ENCODE measurements at places on chromosomes 3 and 15. TPM values are rescaled to one million over a fixed set of nuclear protein-coding genes. Genes with fewer than 3 reads are reported as not detected.

ABI3BP gene
- 26.4 TPM for total RNA-seq

OSBPL10 gene
- total RNA-seq: 2.5 TPM

SUSD5 gene
- 0.69 TPM for total RNA-seq

GTF2A2 gene
- total RNA-seq: 102 TPM

FAM81A gene
- total RNA-seq: 3.2 TPM

MEX3B gene
- 3.8 TPM for total RNA-seq

EPM2AIP1 gene
- total RNA-seq: 29.6 TPM

Data from heart left ventricle (tissue), 16 donors.